ENCODE measurements at places on chromosomes 2 and 18.

DNA sequence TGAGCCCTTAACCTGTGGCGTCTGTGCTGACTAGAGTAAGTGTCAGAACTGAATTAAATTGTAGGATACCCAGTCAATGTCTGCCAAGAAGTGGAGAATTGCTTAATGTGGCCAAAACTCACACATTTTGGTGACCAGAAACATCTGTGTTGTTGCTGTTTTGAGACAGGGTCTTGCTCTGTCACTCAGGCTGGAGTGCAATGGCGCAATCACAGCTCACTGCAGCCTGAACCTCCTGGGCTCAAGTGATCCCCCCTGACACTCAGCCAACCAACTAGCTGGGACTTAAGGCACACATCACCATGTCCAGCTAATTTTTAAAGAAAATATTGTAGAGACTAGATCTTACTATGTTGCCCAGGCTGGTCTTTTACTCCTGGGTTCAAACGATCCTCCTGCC, 34.4 kb upstream of the RTN4 start:
- DNase-seq: no peak

GRCh38 chr2:8472545-8473323, 209.1 kb upstream of the ID2 start:
- no peak for DNase-seq

DNA sequence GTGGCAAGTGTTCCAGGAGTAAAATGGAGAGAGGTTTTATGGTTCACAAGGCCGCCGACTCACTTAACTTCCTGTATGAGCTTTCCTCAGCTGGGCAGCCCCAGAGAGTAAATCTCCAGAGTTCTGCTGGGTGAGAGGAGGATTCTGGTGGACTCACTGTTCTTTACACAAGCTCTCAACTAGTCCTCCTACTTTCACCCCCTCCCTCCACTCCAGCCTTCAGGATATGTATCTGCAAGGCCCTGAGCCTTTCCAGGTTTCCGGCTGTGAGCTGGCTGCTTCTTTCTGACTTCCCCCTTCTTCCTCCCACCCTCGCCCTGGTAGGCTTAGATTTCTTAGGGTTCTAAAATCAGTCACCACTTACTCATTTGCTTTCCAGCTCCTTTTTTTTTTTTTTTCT, 34.0 kb downstream of the EML6 start:
- no peak for DNase-seq

DNA sequence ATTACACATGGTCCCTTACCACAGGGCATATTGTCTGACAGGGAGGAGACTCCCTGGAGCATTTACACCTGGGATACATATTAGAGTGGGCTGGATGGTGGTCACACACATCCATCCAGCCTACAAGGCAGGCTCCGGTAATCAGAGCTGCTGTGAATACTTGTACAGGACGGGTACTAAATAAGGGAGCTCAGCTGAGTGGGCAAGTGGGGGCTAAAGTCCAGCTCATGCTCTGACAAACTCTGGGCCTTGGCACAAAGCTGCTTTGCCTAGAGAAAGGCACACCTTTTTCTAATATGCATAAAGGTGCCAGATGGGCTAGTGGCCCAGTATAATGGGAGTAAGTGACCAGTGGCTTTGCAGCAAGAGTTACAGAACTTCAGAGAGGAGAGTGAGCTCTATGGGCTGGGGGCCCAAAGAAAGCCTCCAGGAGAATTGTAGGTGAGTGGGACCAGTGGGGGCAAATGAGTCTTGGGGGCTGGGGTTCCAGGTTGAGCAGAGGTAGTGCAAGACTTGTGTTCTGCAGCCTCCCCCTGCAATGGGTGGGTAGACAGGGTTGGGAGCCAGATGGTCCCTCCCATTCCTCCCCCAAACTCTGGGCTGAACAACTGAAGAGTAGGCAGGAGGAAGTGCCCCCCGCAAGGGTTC, 1.6 kb downstream of the TMEM198 start:
- DNase-seq: no peak

GRCh38 chr2:55811048-55811447, 112.5 kb downstream of the EFEMP1 start:
- no peak for DNase-seq

- DNase-seq: no peak
These were observed 5.8 kb downstream of the DLX1 start for GRCh38 chr2:172091000-172091641.

All from fibroblast of skin of left biceps (primary cell).